ENCODE measurements at places on chromosomes 6 and 20.

- DNase-seq = no peak
Observed at GRCh38 chr6:110067837-110068591, 89.9 kb downstream of the GPR6 start.

DNA sequence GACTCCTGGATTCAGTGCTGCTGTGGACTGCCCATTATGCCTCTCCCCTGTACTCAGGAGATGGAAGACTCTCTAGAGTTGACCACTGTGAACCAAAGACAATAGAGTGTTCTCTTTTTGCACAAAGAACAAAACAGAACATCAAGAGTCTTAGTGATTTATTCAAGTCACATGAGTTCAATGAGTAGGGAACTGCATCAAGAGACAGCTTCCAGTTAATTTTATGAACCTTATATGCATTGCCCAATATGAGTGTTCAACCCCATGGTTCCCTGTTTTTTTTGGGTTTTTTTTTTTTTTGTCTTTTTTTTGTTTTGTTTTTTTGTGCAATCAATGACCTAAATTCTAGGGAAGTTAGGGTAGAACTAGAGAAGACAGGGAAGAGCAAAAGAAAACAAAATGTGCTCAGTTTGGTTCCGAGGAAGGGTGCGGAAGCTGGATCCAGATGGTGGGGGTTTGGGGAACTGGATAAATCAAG is 224.3 kb downstream of the MAFB start:
- no peak for DNase-seq

- no peak for DNase-seq
Observed at GRCh38 chr20:1494436-1494835, 3.2 kb upstream of the SIRPB2 start.

DNA sequence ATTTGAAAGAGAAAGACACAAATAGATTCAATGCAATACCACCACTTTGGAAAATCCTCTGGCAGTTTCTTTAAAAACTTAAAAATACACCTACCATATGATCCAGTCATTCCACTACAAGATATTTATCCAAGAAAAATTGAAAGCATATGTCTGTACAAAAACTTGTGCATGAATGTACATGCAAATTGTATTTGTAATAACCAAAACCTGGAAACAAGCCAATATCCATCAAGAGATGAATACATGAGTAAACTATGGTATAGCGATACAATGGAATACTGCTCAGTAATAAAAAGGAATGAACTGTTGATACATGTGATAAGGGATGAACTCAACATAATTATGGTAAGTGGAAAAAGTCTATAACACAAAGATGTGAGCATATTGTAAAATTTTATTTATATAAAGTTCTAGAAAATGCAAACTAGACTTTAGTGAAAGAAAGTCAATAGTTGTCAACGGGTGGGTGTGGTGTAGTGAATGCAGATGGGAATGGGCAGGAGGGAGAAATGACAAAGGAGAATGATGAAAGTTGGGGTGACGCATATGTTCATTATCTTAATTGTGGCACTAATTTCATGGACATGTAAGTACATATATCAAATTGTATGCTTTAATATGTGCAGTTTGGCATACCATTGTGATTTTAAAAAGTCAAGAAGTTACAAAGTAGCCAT is 347.5 kb downstream of the SAMD5 start:
- DNase-seq = no peak

- DNase-seq = no peak
Observed at GRCh38 chr20:59316911-59317731, 16.7 kb downstream of the EDN3 start.

DNA sequence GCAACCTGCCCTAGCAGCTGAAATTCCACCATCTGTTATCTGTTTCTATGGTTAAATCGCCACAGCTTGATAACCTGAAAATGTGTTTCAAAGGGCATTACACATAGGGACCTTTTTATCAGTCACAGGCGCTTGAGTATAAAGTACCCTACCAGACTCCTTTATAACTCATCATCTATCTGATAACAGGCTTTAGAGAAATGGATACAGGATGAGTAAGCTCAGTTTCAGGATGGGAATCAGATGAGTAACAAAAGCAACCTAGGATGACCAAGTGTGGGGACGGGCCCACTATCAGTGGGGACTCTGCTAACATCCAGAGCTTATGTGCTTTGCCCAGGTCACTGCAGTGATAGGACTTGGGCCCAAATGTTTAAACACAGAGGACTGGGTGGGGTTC is 75.6 kb downstream of the PRND start:
- DNase-seq = no peak

DNA sequence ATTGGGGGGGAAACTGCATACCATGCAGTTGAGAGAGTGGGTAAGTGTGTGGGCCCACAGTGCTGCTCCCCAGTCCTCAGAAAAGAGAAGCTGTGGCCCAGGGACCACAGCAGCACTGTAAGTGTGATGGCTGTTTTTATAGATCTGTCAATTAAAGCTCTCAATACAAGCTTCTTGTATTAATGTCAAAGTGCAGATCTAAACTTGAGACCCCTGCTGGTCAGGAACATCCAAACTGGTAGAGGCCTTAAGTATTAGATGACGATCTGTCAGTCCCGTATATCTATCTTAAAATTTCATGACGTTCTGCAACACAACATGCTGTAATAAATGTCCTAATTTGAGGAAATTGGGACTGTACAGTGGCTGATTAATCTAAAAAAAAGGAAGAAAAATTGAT is 74.8 kb downstream of the TULP4 start:
- no peak for DNase-seq

DNA sequence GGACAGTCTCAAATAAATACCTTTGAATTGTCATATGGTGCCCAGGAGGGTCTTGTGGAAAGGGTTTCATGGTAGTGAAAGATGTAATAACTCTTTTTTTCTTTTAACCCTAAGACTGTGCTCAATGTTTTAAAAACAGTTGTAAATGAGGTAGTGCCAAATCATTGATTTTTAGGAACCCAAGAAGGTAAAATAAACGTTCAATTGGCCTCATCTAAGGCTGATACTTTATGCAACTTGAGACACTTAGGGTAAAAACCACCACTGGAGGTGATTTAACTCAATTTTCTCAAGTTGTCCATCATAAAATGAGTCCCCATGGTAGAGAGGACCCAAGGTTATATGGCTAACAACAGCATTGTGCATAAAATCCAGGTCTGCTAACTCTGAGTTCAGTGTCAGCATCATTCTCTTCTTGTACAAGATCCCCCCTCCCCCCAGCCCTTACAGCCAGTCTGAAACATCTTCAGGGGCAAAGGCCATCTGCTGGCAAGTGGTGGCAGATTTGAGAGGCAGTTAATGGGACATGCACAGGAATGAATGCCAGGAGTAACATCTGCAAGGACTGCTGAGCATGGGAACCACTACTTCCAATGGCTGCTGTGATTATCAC is 244.4 kb downstream of the GMPR start:
- DNase-seq = no peak

DNA sequence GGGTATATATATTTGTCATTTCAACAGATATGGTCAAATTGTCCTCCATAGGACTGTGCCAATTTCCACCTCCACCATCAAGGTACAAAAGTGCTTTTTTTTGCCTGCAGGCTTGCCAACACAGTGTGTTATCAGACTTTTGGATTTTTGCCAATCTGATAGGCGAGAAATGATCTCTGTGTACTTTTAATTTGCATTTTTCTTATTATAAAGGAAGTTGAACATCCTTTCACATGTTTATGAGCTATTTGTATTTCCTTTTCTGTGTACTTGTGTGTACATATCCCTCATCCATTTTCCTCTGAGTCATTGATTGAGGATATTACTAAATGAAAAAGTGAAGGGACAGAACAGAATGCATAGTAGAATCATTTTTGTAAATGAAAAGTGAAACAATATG is 39.0 kb upstream of the PTPN1 start:
- DNase-seq = no peak

Measured in MCF 10A (cell line).